HEK293T (cell line): ENCODE measurements at places on chromosomes 5 and 9.
A peak's percentile ranks its signal among the peaks of the same experiment; 100 is the strongest.

- no peak for DNase-seq
Measured at GRCh38 chr5:89471541-89471940, 588.6 kb upstream of the MEF2C start.

- peak; percentile 44 for DNase-seq
Measured at GRCh38 chr5:133274597-133274935, 222.8 kb downstream of the HSPA4 start.

GRCh38 chr5:157599565-157599964 lies 24.0 kb upstream of the ADAM19 start:
- DNase-seq: no peak

GRCh38 chr5:174624733-174625522 lies 99.5 kb upstream of the MSX2 start:
- no peak for DNase-seq

DNA sequence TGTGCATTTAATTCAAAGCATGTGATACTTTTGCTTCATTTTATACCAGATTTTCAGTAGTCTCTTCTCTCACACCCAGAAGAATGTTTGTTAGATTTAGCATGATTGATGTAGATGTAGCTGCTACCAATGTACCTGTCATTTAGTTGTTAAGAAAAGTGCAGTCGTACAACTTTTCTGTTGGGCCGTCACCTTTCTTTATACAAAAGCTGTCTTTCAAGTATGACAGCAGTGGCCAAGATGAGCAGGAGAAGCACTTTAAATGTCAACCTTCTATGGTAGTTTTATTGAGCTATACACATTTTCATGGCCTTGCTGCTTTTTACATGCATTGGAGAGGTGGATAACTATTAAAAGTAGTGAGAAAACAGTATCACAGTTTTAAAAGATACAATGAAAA lies 77.7 kb upstream of the PTPRD start:
- no peak for DNase-seq

DNA sequence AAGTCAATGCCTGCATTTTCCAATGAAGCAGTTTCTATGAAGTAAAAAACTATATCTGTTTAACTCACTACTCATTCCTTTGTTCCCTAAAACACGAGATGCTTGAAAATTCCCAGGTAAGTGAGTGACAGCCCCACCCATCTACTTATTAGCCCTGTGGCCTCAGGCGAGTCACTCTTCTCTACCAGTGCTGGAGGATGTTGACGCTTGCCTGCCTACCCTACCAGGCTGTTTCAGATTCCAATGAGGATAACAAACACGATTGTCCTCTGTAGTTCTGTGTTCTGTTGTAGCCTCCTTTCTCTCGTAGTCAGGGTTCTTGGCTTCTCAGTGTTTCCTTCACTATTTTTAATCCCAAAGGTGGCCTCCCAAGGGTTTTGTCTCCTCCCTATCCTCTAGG lies 388.8 kb downstream of the KDM4C start:
- no peak for DNase-seq

DNA sequence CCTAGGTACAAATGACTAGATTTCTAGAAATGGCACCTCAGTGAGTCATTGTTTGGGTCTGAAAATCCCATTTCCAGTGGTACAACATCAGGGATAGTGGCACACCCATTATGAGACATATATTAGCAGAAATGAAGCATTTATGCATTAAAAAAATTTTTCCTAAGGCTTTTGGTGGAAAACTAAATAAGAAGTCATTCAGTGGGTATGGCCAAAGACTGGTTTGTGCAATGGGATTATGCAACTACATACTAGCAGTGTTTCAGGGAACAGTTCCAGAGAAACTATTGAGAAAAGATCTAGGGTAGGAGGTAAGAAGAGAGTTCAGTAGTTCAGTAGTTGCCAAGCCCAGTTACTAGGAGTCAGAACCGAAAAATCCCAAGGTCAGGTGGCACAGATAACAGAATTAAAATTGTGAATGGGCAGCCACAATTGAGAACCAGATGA lies 106.5 kb upstream of the HAPLN1 start:
- DNase-seq: no peak

GRCh38 chr5:54249210-54250028 lies 61.0 kb downstream of the ARL15 start:
- DNase-seq: peak; percentile 67

GRCh38 chr5:98796197-98796972 lies 22.9 kb downstream of the RGMB start:
- DNase-seq: peak; percentile 58

GRCh38 chr9:85040146-85040545 lies 370.6 kb downstream of the NTRK2 start:
- DNase-seq: no peak

- DNase-seq: no peak
Measured at GRCh38 chr5:122985954-122986721, 50.4 kb downstream of the PPIC start.

GRCh38 chr5:151042453-151043093 lies 22.2 kb downstream of the GPX3 start:
- no peak for DNase-seq

DNA sequence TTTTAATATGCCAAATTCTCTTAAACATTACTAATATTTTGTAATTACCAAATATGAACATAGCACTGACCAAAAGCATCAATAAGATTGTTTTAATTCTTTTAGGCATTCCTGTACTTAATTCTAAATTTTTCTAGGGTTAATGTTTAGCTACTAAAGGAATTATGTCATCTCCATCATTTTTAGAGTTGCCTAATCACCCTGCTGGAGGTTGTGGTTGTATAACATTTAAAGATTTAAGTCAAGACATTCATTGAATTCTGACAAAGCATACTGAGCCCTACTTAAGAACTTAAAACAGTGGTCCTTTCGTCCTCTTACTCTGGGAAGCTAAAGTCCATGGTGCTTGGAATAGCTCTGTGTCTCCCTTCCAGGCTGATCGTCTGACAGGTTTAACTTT lies 28.1 kb upstream of the DAB2 start:
- DNase-seq: no peak

GRCh38 chr5:88826646-88827585 lies 56.1 kb downstream of the MEF2C start:
- no peak for DNase-seq
